Activated CD8-positive, alpha-beta memory T cell treated with anti-CD3 and anti-CD28 coated beads, Interleukin-2, amount 10 ng/mL, durations not matched to agents 7 days and 5 days (primary cell): ENCODE measurements at places on chromosomes 13 and 19. TPM values are rescaled to one million over a fixed set of nuclear protein-coding genes. Genes with fewer than 3 reads are reported as not detected.

The OR7C2 gene
- total RNA-seq, result not detected

The ZNF837 gene
- total RNA-seq, result 0.98 TPM

The KLK10 gene
- not detected for total RNA-seq

The POU4F1 gene
- 0.23 TPM for total RNA-seq

The PCDH20 gene
- not detected for total RNA-seq

The SYT5 gene
- total RNA-seq, result not detected

The C2CD4C gene
- total RNA-seq, result not detected

The LIPE gene
- 41.5 TPM for total RNA-seq

The KCNC3 gene
- 1.3 TPM for total RNA-seq
